Kidney capillary endothelial cell (primary cell): ENCODE measurements at places on chromosomes 2 and 18.
A peak's percentile ranks its signal among the peaks of the same experiment; 100 is the strongest.

DNA sequence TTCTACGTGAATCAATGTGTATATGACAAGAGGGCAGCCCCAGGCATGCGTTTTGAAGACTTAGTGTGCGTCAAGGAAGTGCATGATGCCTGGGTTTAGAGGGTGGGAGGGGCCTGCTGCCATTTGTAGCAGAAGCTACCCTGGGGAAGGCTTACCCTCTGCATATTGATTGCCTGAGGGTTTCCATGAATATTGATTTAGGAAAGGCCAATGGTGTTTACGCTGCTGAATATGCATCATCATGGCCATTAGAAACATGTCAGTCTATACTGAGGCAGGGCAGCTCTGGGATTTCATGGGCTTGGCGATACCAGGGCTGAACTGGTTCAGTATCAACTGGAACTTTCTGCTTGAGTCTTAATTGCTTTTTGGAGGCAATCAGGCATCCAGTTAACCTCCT is 259.3 kb downstream of the DCDC2C start:
- DNase-seq: no peak

- DNase-seq: peak; percentile 97
These were observed 32.0 kb downstream of the SLC14A1 start for GRCh38 chr18:45755934-45756333.

- DNase-seq: peak; percentile 37
These were observed 229.2 kb downstream of the LDLRAD4 start for GRCh38 chr18:13447621-13448334.

GRCh38 chr2:172095146-172095904 is 7.4 kb downstream of the DLX2 start:
- no peak for DNase-seq

GRCh38 chr2:172836827-172837226 is 101.2 kb downstream of the RAPGEF4 start:
- DNase-seq: no peak

DNA sequence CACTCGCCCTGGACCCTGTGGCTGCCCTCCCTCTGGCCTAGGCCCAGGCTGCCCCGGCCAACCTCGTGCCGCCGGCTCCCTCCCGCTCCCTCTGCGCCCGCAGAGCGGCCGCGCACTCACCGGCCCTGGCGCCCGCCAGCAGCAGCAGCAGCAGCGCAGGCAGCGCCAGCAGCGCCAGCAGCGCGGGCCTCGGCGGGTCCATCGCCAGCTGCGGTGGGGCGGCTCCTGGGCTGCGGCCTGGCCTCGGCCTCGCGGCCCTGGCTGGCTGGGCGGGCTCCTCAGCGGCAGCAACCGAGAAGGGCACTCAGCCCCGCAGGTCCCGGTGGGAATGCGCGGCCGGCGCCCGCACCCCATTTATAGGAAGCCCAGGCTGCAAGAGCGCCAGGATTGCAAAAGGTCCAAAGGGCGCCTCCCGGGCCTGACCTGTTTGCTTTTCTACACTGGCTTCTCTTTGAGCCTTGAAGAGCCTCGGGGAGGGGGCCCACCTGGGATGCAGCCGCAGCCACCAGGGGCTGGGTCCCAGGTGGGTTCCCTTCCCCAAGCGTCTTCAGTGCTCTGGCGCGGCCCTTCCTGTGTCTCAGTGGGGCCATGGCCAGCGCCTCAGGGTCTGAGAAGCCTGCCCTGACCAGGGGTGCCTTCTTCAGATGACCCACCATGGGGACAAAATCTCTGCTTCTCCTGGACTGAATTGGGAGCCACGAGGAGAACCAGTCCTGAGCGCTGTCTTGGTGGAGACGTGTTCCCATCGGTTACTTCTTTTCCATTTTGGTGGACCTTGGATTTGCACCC is at the start of gene APOB:
Gene APOB (minus strand): TSS at position 330 of the 789 bp plus-strand sequence. CDS start 128 bp downstream, at position 202.
- DNase-seq: no peak

GRCh38 chr18:48321121-48321520 is 88.1 kb downstream of the ZBTB7C start:
- DNase-seq: no peak

DNA sequence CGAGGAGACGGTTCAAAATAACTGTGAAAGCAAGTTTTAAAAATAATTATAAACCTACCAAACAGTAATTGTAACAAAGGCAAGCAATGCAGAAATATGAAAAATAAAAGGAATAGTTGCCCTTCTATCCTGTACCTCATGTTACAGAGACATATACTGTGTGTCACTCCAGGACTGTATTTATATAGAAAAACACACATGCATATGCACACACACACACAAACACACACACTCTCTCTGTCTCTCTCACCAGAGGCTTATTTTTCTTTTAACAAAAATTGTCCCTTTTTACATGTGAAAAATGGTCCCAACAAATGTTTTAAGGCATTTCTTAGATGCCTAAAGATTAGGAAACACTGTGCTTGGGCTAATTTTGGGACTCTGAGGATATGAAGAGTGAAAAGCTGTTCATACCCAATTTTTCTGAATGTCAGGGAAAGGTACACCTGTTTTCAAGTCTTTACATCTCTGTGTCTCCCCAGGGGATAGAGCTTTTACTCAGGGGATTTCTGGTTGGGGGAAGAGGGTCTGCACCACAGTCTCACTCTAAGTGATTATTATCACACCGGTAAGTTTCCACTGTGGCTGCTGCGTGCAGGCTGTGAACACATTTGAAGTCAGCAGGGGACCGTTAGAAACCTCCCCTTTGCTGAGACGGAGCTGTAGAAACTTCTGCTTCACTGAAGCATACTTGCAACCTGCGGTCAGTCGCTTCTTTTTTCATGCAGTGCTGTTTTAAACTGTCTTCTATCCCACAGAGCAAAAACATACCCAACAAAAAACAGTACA is 51.4 kb upstream of the SPAG16 start:
- DNase-seq: no peak

- DNase-seq: no peak
These were observed 52.1 kb downstream of the ZBTB7C start for GRCh38 chr18:48356909-48357631.

- no peak for DNase-seq
These were observed 222.2 kb downstream of the CYP26B1 start for GRCh38 chr2:71925268-71926088.

GRCh38 chr2:230896346-230897115 is 28.5 kb downstream of the GPR55 start:
- DNase-seq: no peak

DNA sequence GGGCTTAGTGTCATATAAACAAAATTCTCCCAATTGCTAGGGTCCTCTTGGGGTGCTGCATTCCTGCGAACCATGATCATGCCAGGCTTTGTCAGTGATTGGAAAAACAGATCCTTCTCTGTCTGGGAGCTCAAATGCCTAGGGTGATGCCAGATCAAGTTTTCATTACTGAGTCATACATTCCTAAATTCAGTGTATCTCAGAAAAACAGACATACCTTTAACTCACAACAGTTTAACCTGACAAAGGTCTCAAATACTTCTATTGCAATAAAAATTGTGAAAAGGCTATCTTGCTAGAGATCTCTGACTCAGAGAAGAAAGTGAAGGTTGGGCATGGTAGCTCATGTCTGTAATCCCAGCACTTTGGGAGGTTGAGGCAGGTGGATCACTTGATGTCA is 86.9 kb downstream of the SH3YL1 start:
- DNase-seq: no peak

- peak; percentile 43 for DNase-seq
These were observed 53.5 kb upstream of the RMDN2 start for GRCh38 chr2:37871456-37872191.

- DNase-seq: no peak
These were observed 3.7 kb upstream of the TGFA start for GRCh38 chr2:70557171-70557838.

GRCh38 chr2:27615316-27615715 is 13.5 kb downstream of the CCDC121 start:
- no peak for DNase-seq

DNA sequence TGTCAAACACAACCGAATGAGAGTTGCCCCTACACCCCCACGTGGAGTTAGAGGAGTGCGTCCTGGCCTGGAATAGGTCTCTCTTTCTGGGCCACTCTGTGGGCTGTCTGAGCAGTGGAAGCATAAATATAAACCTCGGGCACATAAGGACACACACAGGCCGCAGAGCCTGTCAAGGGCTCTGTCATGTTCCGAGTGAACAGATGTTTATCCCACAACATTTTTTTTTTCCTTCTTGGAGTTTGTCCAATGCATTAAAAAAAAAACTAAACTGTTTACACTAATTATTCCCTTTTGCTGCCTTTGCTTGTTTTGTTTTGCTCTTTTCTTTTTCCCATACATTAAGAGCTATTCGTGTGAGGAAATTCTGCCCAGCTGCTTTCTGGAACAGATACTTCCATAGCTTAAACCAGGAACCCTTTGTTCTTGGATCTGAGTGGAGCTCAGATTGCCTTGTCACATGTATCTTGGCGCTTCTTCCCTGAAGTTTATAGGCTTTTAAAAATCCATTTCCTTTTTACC is 228.3 kb upstream of the FOSL2 start:
- DNase-seq: no peak

GRCh38 chr2:128386066-128386465 is 67.4 kb upstream of the HS6ST1 start:
- no peak for DNase-seq

GRCh38 chr2:68172990-68173700 is 15.5 kb downstream of the PNO1 start:
- DNase-seq: no peak

DNA sequence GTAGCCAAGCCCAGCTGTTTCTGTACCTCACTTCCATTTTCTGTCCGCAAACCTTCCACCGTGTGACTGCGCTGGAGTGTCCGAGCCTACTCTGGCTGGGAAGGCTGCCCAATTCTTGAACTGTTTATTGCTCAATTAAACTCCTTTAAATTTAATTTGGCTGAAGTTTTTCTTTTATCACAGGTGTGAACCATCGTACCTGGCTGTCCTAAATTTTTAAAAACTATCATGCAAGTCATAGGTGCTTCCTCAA is 6.2 kb upstream of the RNU2-63P start:
- DNase-seq: no peak

DNA sequence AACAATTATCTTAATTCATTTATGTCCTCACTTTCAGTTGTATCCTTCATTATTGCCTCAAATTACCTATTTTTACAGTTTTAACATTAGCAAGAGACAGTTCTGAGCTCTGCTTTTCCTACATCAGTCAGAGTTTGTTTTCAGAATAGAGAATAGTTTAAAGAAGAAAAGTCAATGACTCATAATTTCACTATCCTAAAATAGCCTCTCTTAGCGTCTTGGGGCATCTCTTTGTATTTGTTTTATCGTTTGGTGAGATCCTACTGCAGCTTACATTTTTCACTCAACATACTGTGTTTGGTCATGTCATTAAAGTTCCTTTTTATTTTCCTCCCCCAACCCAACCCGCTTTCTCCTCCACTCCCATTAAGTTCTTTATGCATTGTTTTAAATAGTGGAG is 3.8 kb downstream of the SEC11C start:
- DNase-seq: no peak

- no peak for DNase-seq
These were observed 7.7 kb upstream of the PARD6G start for GRCh38 chr18:80254971-80255500.

DNA sequence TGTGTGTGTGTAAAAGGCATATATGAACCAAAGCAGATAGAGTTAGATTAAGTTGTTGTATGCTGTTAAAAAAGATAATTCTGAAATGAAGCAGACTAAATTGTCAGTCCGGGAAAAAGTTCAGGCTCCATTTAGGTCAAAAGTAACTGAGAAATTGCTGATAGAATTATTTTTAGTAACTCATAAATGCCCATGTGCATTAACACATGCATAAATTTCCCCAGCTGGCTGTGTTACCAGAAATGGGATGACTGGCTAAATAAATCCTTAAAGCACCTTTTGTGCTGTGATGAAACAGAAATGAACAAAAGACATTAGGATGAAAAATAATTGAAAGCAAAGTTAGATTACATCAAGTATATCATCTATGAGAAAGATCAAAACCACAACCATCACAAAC is 111.3 kb downstream of the NYAP2 start:
- no peak for DNase-seq

- no peak for DNase-seq
These were observed 447 bp upstream of the MRPL19 start for GRCh38 chr2:75646090-75646582.

GRCh38 chr2:150432312-150432625 is 55.2 kb downstream of the RND3 start:
- DNase-seq: no peak

DNA sequence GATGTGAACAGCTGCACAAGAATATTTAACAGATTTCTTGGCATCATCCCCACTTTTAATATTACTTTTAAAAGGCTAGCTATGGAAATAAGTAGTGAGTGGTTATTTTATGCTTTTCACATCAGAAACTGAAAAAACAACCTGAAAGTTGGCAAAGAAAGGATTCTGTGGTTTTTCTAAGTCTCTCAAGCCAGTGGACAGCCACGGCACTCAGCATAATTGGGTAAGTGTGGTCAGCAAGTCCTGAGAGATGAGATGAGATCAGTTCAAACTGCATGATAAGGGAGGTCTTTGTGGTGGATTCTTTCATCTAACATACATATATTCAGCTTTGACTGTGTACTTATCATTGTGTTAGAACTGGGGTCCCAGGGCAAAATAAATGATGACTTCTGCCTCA is 105.2 kb downstream of the LYPD6B start:
- no peak for DNase-seq

DNA sequence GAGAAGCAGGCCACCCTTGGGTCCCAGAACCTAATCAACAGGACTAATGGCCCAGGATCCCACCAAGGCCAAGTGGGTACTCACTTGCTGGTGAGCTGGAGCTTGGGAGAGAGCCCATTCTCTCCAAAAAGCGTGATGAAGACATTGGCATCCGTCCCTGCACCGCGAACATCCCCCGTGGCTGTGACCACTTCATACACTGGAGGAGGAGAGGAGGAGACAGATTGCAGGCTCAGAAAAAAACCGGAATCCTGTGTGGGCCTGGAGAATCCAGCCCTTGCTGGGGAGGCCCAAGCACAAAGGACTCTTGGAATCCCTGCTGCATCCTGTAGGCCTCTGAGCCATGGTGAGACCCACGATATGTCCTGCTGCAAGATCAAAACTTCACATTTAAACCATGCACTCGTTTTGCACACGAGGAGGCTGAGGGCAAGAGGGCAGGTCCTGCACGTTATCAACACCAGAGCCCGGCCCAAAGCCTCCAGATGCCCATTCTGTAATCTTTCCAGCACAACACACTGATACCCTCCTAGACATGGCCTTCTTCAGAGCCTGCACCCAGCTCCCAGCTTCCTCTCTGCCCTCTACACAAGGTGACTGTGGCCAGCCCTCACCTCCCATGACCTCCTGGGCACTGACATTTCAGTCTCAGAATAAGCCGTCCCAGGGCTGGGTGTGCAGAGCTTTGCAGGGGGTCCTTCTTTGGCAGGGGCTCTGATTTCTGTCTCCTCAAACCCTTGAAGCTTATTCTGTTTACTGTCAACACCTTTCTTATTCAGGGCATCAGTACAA is 7.8 kb downstream of the LOXHD1 start:
- no peak for DNase-seq

DNA sequence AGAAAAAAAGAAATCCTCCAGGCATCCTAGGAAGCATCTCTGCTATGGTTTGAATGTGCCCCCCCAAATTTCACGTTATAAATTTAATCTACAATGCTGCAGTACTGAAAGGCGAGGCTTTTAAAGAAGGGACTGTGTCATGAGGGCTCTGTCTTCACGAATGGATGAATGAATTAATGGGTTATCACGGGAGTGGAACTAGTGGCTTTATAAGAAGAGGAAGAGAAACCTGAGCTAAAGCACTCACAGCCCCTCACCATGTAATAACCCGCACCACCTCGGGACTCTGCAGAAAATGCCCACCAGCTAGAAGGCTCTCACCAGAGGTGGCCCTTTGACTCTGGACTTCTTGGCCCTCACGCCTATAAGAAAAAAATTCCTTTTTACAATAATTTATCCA is 27.6 kb downstream of the RNU4ATAC start:
- no peak for DNase-seq

GRCh38 chr18:3742541-3742940 is 292.6 kb downstream of the TGIF1 start:
- no peak for DNase-seq
